ENCODE measurements at places on chromosomes 1 and 21.

DNA sequence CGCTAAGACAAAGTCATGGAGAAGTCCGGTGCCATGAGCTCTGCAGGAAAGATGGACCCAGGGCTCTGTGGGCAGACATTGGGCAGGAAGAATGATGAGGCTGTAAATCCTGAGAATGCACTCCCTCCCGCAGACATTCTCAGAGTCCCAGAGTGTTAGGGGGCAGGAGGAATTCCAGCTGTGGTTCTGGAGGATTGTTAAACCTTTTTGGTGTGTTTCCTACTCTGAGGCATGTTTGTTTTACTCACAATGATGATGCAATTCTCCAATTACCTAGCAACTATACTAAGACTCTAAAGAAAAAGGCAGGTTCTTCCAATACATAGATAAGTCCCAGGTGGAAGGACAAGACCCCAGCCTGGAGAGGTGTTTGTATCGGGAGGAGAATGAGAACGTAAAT is 2.8 kb upstream of the CAPN9 start:
- DNase-seq: no peak

- peak; percentile 30 for DNase-seq
These were observed 34.6 kb downstream of the TGFBR3 start for GRCh38 chr1:91851130-91852010.

DNA sequence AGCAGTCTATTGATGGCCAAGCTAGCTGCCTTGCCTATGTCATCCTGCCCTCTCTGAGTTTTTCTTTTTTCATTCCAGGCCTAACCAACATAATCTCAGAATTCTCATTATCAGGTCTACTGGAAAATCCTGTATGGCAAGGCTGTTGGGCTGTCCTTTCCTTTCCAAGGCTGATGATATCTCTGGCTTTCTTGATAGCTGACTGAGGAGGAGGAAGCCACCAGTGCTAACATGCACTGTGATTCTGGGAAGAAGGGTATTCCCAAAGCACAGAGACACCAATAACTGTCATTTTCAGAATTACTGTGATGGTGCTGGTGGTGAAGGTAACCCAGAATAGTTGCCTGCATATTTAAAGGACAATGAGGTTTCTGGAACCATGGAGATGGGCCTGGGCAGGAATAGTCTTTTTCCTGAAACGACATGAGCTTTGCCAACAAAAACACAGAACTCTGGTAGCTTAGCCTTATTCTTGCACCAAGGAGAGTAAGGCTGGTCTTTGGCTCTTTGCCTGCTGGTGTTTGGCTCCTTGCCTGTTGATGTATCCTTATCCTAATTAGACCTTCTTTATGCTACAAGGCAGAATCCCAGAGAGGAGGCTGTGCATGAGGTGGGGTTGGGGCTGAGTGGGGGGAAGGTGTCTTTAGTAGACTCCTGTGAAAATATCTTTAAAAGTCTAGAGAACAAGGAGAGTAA is 157.4 kb downstream of the TNFSF18 start:
- DNase-seq: no peak

GRCh38 chr1:25713961-25714360 is 86.0 kb upstream of the SELENON start:
- DNase-seq: peak; percentile 55

DNA sequence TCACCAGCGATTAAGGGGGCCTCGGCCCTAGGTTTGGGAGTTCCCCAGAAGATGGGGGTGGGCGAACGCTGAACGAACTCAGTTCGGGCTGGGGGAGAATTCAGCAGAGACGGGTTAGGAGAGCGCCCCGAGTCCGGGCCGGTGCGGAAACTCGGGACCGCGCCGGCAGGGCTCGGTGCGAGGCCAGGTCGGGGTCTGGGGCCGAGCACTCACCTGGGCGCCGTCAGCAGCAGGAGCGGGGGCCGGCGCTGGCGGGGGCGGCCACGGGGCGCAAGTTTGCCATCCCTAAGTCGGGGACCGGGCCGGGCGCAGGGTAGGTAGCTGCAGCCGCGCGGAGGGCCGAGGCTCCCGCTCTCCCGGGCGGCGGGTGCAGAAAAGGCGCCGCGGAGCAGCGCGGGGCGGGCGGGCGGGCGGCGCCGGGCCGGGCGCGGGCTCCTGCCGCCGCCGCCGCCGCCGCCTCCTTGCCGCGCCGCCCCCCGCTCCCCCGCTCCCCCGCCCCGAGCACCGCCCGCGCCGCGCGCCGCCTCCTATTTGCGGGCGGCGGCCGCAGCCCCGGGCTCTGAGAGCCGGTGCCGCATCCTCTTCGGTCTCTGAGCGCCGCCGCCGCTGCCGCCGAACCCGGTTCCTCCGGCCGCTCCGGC is 349 bp downstream of the ADGRB2 start:
- DNase-seq: no peak

GRCh38 chr1:1211541-1212441 is 2.2 kb downstream of the TNFRSF4 start:
- no peak for DNase-seq

DNA sequence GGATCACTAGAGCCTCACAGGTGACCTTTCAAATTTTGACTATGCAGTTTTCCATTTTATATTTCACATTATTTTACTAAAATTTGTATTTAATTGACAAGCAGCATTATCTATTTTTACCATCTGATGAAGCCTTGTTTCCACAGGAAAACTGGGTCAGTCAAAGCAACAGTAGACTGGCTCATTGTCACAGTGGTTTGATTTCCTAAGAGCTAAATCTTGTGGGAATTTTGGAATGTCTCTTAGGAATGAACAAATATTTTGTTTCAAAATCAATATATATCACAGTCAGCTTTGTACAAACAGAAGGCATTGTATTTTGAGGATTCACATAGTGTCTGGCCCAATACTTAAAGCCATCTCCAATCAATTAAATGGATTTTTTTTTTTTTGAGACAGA is 152.6 kb upstream of the RNPC3 start:
- no peak for DNase-seq

DNA sequence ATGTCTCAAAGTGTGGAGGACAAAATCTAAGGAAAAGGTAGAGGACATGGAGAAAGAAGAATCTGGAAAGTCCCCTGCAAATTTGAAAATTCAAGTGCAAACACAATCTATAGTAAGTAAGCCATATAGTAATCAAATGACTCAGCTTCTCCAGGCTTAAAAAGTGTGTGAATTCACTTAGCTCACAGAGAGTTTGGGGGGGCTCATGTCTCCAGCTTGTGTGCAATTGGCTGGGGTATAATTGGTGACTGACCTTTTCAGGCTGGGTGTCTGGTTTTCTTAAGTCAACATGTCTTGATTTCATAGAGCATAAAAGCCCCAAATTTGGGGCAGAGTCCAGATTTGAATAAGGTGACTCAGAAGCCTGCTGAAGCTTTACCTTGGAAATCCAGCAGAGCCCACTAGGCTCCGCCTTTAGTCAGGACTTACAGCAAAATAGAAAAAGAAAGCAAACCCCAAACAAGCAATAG is 8.6 kb downstream of the CLDN14 start:
- DNase-seq: no peak

- peak; percentile 35 for DNase-seq
These were observed 15.9 kb downstream of the SYT2 start for GRCh38 chr1:202694314-202694713.

GRCh38 chr1:25042331-25043227 is 112.5 kb upstream of the RUNX3 start:
- DNase-seq: no peak

GRCh38 chr1:65109487-65109886 is 38.5 kb upstream of the AK4 start:
- DNase-seq: no peak

DNA sequence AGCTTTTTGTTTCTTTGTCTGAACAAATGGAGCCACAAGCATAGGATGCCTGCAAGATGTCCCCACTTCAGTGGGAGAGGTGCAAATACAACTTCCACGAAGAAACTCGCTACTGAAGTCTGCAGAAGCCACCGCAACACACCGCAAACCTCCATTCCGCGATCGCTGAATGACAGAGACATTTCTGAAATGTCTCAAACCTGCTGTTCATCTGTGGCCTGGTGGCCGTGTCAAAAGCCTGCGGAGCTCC is 1.0 kb downstream of the TP53BP2 start:
- DNase-seq: no peak

GRCh38 chr1:1175221-1176062 is 1.8 kb downstream of the TTLL10 start:
- peak; percentile 54 for DNase-seq

DNA sequence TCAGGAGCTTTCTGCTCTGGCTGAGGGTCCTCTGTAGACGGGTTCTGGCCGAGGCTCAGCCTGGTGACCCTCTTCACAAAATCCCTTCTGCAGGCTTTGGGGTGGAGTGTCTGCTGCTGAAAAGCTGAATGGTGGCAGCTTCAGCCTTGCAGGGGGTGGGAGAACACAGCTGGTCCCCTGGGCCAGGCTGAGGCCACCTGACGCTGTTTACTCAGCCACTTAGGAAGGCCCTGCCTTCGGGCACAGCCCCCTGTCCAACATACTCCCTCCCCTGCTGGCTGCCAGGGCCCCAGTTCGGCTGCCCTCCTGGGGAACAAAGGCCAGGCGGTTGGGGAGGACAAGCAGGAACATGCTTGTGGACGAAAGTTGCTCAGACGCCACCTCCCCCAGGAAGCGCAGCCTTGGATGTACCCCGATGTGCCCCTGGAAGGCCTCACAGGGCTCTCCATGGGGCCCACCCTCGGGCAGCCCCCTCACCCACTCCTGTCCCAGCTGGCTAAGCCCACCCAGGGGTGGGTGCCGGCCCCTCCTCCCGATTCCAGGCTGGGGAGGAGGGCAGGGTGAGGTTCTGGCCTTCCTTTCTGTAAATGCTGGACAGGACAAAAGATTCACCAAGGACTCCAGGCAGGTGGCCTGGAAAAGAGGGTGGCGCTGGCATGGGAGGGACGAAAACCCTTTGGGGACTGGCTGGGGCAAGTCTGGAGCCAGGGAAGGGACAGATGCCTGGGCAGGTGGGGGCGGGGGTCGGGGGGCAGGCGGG is at the start of gene ANKRD65:
Gene ANKRD65 (minus strand): TSS at position 130 of the 760 bp plus-strand sequence. CDS start 271 bp downstream, outside the sequence.
- no peak for DNase-seq

- peak; percentile 15 for DNase-seq
These were observed 14.9 kb downstream of the TTC34 start for GRCh38 chr1:2786329-2787162.

DNA sequence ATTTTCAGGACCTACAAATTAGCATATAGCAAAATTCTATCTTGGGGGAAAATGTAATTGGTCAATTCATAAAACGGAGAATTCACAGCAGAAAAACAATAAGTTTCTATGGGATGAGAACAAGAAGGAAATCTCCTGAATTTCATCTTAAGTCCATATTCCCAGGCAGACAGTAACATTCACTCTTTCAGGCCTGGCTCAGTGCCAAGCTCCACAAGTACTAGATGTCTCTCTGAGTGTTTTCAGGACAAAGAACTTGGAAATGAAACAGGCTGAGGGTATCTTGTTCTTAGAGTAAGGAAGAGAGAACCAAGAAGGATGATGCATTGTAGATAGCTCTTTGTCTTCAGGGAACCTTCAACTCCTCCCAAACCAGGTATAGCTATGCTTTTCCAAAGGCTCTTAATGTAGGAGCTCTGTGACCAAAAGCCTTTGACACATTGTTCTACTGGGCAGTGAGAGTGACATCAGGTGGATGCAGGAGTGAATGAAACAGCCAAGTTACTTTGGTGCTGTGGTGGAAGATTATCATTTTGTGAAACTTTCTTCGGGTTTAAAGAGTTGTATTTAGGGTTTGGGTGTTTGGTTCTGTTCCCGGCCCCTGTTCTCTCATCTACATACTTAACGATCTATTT is 298.3 kb downstream of the GPATCH2 start:
- DNase-seq: no peak

DNA sequence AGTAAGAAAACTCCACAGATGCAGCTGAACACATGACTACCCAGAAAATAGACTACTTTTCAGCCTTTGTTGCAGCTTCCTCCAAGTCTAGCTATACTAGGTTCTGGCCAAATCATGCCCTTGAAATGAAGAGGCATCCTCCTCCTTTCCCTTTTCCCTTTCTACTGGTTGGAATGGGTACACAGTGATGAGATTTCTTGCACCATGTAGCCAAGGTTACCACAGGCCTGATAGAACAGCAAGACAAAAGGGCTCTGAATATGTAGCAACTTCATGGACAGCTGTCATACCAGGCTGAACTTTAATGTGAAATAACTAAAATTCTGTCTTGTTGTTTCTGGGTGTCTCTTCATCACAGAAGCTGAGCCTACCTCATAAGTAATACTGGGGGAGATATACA is 146.5 kb downstream of the PDE4B start:
- DNase-seq: no peak

- DNase-seq: no peak
These were observed 278.5 kb downstream of the MATN1 start for GRCh38 chr1:30444850-30445249.

Measured in NCI-H1436 (cell line).